Bronchial smooth muscle cell (primary cell): ENCODE measurements at places on chromosomes 6 and 20. TPM values are rescaled to one million over a fixed set of nuclear protein-coding genes. Genes with fewer than 3 reads are reported as not detected.

BNIP5 gene
- under 0.01 TPM in 1 of 2 replicates, not detected in the other for total RNA-seq

EPPIN gene
- not detected in 2 replicates for total RNA-seq

SLCO4A1 gene
- total RNA-seq: 0.09 and 0.32 TPM in 2 replicates

HLA-DPA1 gene
- 2.4 TPM in 1 of 2 replicates, not detected in the other for total RNA-seq

ZNF334 gene
- 2.4 and 7.0 TPM in 2 replicates for total RNA-seq
